ENCODE measurements at places on chromosomes 5 and 9.

GRCh38 chr5:96868603-96869371 lies 7.5 kb upstream of the ERAP2 start:
- DNase-seq = no peak

GRCh38 chr5:31924005-31924404 lies 250.1 kb downstream of the GOLPH3 start:
- DNase-seq = no peak

- no peak for DNase-seq
Measured at GRCh38 chr5:159342840-159343239, 12.6 kb upstream of the IL12B start.

DNA sequence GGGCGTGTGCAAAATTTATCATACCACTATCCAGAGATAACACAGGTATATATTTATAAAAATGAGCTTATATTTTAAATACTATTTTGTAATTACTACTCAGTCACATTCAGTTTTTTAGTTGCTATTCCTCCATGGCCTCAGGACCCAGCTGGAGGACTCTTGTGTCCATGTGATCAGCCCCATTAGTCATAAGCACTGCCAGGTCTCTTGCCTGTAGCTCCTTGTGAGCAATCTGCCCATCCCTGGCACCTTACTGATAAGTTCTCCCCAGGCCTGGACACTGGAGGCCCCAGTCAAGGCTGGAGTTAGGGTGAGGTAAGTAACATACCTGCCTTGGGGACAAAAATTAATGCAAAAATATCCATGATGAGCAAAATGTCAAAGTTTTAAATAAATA lies 29.5 kb upstream of the ADRB2 start:
- DNase-seq = no peak

- no peak for DNase-seq
Measured at GRCh38 chr5:137921931-137922330, 32.7 kb downstream of the PKD2L2 start.

DNA sequence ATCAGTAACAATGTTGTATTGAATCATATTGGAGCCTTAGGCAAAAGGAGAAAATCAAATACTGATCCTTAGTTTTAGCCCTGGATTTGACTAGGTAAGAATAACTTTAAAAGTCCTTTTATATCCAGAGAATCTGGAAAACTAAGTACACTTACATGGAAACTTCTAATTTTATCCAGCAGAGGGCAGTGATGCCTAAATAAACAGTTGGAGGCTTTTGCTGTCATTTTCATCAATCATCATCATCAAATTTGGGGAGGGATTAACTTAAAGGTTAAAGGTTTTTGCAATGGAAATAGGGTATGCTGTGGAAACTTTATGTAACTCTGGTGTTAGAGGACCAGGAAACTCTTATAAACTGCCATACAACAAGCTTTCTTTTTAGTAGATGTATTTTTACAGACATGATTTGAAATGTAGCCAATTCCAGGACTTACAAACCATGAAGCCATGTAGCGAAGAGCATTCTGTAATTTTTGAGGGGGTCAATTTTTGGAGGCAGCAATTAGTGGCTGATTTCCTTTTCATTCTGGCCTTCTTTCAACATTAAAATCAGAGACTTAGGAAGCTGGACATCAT lies 112.7 kb downstream of the OSTF1 start:
- no peak for DNase-seq

DNA sequence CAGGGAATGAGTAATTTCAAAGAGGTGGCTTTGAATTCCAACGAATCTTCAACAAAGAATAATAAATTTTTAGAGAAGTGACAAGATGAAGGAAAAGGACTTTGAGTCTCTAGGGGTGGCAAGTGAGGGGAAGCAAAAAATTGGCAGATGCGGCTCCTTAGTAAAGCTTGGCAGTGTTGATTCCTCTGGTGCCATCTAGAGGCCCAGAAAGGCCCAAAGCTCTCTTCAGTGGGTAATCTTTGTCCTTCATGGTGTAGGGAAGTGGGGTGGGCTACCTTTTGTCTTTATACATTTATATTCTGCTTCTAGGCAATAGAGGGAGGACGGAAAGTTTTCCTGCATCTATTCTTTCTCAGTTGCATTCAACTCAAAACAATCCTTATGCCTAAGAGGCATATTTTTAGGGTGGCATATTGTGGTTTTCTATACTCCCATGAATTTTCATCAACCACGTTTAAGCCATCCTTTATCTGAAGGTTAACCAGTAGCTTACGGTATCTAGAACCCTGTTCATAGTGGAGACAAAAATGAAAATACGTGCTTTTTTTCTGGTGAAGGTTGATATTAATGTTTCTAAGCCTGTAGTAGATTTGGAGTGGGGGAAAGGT lies 17.5 kb upstream of the ROPN1L start:
- DNase-seq = no peak

DNA sequence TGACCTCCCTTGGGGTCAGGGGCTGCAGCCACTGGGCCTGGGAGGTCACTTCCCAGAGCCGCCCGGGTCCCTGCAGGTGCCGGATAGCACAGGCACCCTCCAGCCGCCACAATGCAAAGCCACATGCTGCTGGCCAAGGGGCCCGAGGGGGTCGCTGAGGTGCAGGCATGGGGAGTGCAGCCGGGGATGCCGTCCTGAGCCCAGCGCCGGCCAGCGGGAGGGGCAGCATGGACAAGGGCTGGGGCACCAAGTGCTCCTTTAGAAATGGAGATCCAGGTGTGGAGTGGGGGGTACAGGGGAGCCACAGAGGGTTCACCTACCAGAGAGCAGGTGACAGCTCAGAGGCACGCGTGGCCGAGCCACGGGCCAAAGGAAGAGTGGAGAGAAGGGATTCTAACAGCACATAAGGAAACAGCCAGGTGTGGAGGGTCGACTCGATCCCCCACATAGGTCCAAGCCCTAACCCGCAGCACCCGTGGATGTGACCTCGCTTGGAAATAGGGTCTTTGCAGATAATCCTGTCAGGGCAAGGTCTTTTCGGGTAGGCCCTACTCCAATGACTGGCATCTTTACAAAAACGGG lies 24.7 kb downstream of the ZDHHC11B start:
- no peak for DNase-seq

DNA sequence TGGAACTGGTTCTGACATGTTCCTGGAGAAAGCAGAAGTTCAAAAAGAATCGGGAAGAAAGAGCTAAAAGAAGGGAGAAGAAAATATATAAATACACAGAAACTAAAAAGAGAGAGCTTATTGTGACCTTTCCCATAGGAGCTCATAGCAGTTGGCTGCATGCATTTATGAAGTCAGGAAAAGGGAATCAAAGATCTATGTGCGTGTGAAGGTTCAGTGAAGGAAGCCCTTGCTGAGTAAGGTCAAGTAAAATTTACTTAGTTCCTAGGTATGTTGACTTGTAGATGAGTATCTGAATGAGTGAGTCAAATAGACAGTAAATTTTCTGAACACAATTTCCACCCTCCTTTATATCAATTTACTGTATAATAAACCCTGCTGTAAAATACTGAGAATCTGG lies 632.5 kb downstream of the SLCO4C1 start:
- no peak for DNase-seq

- no peak for DNase-seq
Measured at GRCh38 chr5:61010467-61011454, 65.8 kb downstream of the NDUFAF2 start.

DNA sequence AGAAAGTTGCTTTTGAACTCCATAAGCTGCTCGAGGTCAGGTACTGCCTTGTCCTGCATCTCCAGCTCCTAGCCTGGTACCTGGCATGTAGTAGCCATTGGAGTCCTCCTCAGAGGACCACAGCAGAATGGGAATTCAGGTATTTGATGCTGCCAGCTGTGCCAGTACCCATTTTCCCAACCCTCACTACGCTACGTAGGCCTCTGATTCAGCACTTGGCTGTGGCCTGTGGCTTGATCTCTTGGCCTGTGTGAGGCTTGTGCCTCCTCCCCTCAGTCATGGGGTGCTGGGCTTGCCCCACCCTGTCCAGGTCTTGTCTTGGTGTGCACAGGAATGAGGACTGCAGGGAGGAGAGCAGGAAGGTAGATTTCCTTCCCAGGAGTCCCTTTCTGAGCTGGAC lies 11.8 kb downstream of the OTULIN start:
- DNase-seq = no peak

DNA sequence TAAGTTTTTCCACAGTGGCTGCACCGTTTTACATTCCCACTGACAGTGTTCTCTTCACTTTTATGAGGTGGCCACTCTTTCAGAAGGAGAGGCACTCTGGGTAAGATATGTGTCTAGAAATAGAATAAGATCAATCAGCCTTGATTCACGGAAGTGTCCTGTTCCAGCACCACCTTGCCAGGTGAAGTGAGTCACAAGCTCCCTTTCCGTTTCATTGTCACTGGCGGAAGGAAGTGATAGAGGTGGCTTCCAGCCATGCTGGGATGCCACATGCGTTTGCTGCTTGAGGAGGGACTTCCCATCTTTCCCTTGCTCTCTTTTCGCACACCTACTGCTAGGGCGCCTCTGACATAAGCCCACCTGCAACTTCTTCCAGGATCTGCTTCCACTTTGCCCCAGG lies 217.1 kb downstream of the PIK3R1 start:
- no peak for DNase-seq

DNA sequence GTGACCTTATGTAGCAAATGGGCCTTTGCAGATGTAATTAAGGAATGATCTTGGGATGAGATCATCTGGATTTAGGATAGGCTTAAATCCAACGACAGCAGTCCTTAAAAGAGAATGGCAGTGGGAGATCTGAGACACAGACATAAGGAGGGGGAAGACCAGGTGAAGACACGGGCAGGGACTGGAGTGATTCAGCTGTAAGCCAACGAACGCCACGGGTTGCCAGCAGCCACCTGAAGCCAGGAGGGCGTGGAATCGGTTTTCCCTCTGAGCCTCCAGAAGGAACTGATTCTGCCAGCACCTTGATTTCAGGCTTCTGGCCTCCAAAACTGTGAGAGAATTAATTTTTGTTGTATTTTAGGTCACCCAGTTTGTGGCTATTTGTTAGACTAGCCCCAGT lies 218.6 kb upstream of the ANKRD55 start:
- no peak for DNase-seq
